ENCODE measurements at places on chromosomes 7 and 10. TPM values are rescaled to one million over a fixed set of nuclear protein-coding genes. Genes with fewer than 3 reads are reported as not detected.
A peak's percentile ranks its signal among the peaks of the same experiment; 100 is the strongest.

The SAMD9L gene
- 181 TPM for total RNA-seq

The WNT16 gene
- total RNA-seq, result not detected

- no peak overlapping the region for H3K4me3 ChIP-seq
- no peaks in the 10 kb centered on the region for H3K27me3 ChIP-seq
- H3K27ac ChIP-seq, result no peak overlapping the region
Observed at GRCh38 chr7:114903131-114903530, 18.8 kb upstream of the MDFIC start.

- H3K36me3 ChIP-seq, result peaks cover 19% of the 10 kb centered on the region
- no peaks in the 10 kb centered on the region for H3K27me3 ChIP-seq
- peak; percentile 34 for DNase-seq
- no peak overlapping the region for H3K4me3 ChIP-seq
Observed at GRCh38 chr7:23012908-23013714, 819 bp downstream of the HYCC1 start.

- peak within 1 kb of the TSS; percentile 96 for H3K27ac ChIP-seq
- peaks cover 77% of the 10 kb centered on the region for H3K36me3 ChIP-seq
- H3K4me3 ChIP-seq, result peak within 1 kb of the TSS; percentile 99
- peak; percentile 96 for DNase-seq
Observed at GRCh38 chr7:44978511-44979366, at the start of gene MYO1G. TSS of gene MYO1G (minus strand) at chr7:44979015. CDS start at chr7:44978961, 54 bp downstream.

GRCh38 chr7:152335900-152336571 is 99.8 kb downstream of the KMT2C start:
- H3K27ac ChIP-seq, result peak overlapping the region; percentile 70
- no peaks in the 10 kb centered on the region for H3K36me3 ChIP-seq
- peak overlapping the region; percentile 60 for H3K4me3 ChIP-seq
- peaks cover 29% of the 10 kb centered on the region for H3K4me1 ChIP-seq
- H3K27me3 ChIP-seq, result no peaks in the 10 kb centered on the region

DNA sequence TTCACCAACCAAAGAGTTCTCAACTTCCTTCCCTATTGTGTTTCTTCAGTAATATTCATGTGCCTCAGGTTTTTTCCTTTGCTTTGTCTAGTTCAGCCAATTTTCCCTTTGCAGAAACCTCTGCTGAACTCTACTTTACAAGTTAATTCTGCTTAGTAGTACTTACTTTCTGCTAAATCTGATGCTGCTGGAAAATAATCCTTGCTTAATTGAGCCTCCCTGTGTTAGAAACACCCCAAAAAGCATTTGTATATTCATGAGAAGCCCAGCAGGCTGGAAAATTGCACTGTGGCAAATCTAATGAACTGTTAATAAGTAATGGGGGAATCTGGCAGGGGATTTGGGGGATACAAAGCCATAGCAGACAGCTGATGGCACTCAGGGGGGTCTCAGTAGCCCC is 78.5 kb downstream of the CDCA7L start:
- no peak for DNase-seq
- H3K27me3 ChIP-seq, result no peaks in the 10 kb centered on the region
- H3K4me1 ChIP-seq, result no peaks in the 10 kb centered on the region
- H3K27ac ChIP-seq, result no peak overlapping the region
